ENCODE measurements at places on chromosomes 3 and 15.

DNA sequence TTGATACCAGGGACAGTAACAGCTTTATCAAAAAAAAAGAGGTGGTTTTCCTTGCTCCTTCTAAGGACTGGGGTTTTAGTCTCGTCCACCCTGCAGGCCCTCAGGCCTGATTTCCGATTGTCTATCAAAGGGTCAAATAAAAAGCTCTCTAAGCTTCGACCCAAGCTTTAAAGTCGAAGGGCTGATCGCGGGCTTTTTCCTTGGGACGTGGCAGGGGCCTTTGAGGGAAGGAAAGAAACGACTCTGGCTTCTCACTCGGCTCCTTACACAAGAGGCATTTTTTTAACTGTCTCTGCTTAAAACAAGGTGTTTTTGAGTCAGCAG, 354 bp upstream of the KLHL24 start:
- no peak for DNase-seq

GRCh38 chr15:76903251-76903681, 1.9 kb downstream of the SCAPER start:
- DNase-seq, result no peak

DNA sequence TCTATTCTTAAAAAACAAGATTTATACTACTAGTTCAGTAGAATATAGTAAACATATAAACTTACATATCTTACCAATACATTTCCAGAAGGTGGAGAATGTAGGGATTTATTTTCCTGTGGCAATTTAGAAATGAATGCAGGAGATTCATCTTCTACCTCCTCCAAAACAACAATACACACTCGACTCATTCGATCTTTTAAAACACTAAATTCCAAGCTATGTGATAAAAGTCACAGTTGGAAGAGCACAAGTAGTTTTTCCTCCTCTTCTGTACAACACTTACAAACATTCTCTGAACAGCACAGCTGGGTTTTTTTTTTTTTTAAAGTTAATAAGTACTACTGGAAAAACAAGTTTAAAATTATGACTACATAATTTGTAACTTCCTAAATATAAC, 1.4 kb downstream of the ANKRD28 start:
- no peak for DNase-seq

DNA sequence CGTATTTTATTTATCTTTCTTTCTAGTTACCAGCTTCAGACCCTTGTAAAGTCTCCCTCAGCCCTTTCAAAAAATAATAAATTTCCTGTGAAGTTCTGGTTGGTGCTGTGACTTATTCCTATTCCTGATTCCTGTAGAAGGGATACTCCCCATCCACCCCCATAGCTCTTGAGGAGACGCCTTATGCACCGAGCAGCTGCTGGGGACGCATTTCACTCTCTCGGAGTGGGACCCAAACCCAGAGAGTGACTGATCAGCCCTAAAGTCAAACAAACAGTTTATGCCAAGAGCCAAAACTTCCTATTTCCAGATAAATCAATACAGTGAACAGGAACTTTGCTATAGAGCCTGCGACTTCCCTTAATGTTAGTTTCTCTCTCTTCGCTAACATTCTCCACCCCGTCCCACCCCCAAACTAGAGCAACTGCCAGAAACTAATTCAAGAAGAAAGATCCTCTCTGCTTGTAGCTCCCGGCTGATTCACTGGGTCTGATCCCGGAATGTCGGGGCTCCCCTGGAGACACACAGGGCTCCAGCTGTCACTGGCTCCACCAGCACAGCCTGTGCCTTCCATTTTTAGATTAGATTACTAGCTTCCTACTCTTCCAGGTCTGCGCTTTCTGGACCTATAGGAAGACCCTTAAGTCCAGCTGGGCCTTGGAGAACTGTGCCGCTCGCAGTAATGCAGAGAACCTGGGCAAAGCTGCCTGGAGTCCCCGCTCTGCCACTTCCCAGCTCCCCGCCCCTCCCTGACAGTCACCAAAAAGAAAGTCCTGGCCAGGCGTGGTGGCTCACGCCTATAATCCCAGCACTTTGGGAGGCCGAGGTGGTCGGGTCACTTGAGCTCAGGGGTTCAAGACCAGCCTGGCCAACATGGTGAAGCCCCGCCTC, 45.2 kb downstream of the KLHL25 start:
- DNase-seq, result no peak

DNA sequence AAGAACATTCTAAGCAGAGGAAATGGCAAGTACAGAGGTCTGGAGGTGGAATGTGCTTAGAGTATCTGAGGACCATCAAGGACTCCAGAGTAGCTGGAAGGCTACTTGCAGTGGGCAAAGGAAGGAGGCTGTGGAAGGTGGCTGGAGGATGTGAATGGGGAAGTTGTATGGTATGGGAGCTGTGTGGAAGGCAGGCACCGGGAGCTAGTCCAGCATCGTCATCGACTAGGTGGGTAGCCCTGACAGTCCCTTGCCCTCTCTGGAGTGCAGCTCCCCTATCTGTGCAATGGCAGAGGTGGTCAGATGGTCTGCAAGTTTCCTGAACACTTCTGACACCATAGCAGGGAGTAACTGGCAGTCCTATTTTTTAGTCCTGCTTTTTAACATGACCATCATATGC, 19.3 kb downstream of the CCDC13 start:
- no peak for DNase-seq

- no peak for DNase-seq
These were observed 25.8 kb downstream of the CRABP1 start for GRCh38 chr15:78365917-78366316.

DNA sequence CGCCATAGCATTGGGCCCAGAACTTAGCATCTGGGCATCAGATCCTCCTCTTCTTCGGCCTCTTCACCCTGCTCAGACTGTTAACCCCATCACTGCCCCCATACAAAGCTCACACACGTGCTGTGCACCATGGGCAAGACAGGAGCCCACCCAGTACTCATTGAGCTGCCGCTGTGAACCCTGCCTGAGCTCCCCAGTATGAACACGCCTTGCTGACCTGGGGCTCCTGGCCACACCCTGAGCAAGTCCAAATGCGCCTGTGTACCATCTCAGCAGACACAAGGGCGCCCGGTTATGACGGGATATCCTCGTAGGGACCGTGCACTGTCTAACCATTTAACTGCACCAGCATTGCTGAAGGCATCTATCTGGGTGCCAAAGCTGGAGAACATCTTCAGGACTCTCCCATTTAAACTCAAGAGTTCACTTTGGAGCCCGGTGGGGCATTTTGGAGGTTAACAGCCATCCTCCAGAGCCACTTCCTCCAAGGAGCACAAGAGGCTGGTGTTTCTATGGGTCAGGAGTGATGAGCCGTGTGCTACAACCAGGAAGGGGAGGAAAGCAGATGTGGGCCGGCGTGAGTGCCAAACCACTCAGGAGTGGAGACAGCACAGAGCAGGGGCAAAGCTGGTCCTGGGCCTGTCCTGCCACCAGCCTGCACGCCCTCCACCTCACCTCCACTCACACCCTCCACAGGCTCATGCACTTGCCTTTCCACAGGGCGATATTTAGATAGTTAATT, 12.1 kb downstream of the PRR23E start:
- no peak for DNase-seq

DNA sequence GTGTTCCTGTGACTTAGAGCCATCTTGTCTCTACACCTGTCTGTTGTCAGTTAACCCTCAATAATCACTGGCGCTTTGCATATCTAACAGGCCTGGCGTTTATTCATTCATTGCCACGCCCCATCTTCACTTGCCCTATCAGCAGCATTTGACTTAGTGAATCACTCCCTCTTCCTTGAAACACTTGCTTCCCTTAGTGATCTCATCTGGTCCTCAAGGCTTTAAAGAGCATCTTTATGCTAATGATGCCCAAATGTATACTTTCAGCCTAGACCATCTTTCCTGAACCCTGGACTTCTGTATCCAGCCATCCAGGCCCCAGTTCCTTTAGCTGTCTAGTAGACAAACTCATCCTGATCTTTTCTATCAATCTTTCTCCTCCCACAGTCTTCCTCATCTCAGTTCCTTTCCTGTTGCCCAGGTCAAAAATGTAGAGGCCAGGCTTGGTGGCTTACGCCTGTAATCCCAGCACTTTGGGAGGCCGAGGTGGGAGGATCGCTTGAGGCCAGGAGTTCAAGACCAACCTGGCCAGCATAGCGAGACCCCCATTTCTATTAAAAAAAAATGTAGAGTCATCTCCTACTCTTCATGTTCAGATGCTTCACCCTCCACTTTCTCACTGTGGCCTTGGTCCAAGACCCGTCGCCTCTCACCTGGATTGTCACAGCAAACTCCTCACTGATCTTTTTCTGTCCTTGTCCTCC, 1.4 kb upstream of the IGDCC4 start:
- DNase-seq, result no peak

- DNase-seq, result no peak
These were observed 22.0 kb upstream of the LEKR1 start for GRCh38 chr3:156803952-156804741.

DNA sequence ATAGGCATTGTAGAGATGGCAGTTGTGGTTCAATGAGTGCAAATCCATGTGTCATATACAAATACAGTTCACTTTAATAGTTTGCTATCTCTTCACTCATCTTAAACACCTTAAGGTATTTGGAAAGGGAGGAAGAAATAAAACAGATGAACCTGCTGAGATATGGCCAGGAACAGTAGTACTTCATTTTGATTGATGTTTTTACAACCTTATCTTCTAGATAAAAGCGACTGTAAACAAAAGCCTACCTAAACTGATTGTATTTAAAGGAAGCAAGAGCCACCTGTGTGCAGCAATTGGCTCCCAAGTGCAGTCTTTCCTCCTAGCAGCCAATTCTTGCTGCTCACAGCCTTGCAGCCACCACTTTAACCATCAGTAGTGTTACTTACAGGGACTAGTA, 217.7 kb downstream of the CDIN1 start:
- DNase-seq, result no peak

DNA sequence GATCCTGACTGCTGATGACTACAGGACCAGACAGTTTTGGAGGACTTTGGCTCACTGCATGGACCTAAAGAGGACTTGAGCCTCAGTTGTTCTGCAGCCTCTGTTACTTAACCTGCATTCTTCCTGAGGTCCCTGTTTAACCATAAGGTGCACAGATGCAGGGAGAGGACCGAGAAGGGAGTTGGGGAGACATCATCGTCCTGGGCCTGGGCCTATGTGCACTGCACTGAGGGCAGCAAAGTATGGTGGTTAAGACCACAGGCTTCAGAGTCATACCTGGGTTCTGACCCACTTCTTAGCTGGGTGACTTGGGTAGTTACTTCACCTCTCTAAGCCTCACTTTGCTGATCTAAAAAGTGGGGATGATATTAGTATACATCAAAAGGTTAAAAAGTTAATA, 21.9 kb downstream of the KY start:
- DNase-seq, result no peak

DNA sequence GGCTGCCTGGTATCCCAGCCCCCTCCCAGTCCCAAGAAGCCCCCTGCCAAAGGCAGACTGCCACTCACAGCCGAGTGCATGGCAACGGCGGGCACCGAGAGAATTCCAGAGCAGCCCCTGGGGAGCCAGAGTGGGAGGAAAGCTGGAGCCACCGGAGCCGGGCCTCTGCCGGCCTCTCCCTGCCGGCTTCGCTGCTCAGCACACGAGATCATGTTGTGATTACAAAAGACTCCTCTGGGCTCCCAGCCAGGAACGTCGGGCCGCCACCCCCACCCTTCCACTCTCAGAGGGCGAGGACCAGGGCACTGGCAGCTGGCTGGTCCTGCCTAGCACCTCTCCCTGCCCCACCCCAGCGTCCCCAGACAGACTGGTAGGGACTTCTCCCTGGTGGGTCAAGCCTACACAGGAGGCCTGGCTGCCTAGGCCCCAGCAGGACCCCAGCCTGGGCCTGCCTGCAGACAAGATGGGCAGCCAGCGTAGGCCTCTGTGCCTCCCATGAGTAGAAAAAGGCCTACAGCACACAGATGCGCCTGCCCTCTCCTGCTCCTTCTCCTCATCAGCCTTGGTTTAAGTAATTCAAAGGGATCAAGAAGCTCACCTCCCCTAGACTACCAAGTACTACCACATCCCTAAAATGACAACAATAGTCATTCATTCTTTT, at the start of gene CCDC9B:
TSS of gene CCDC9B (minus strand) at position 200 of the 661 bp plus-strand sequence. CDS start at position 80, 120 bp downstream.
- no peak for DNase-seq

DNA sequence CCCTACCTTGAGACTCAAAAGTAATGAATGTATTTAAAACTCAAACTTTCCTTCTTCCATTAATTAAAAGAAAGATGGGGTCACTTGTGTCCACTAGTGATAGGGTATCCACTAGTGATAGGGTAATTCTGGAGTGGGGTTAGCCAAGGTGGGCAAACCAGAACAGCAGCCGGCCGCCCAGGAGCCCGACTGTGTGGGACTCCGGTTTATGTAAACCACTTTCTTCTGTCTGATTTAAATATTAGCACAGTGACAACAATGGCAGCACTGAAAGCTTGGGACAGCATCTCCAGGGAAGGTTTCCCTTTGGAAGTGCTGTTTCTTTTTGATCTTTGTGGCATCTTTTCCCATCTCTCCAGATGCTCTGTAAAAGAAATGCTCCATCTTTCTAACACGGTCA, 722 bp downstream of the MYZAP start:
- no peak for DNase-seq

GRCh38 chr15:35181538-35181937, 96.4 kb upstream of the NANOGP8 start:
- DNase-seq, result no peak

GRCh38 chr15:73325191-73325861, 43.4 kb downstream of the HCN4 start:
- no peak for DNase-seq

GRCh38 chr3:155024006-155024638, 56.0 kb upstream of the MME start:
- DNase-seq, result no peak

DNA sequence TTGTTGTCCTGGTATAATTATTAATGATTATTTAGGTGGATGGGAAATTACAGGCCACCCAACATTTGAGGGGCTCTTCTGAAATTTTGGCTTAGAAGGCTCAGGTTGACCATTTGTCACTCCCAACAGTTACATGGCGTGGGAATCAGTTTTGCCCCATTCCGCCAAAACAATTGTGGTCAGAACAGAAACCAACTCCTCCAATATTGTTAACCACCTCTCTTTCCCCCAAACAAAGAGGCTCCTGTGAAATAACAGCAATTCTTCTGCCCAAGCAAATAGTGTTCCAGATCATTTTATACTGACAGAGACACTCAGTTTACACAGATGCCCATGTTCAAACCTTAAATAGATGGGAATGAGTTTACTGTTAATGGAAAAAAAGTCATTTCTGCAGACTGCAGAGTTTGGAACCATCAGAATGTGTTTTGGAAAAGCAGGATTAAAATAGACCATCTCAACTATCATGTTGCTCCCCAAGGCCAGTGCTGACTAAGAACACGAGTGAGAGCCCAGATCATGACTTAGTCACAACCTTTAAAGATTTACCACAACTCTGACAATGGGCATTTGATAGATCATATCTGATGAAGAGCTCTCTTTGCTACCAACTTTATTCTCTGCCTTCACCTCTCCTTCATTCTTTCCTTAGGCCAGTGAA, 102.1 kb downstream of the DUT start:
- no peak for DNase-seq
